ENCODE measurements at places on chromosomes 7 and 10. TPM values are rescaled to one million over a fixed set of nuclear protein-coding genes. Genes with fewer than 3 reads are reported as not detected.

The NEUROG3 gene
- total RNA-seq, result not detected

DNA sequence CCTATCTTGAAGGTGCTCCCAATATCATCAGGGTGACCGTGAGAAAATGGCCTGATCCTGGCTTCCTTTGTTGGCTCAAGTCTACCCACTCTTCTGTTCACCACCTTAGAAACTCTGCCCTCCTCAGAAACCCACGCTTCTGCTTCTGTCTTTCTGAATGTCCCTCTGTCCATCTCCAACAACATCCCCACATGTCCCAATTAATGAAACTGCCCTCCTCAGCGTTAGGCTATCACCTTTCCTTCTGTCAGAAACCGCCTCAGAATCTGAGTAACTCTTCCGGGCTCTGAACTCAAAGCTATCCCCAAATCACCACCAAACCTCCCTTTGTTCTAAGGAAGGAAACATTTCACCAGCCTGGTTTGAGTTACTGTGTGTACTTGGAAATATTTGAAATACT is 315.8 kb upstream of the ZNF32 start:
- peak; percentile 12 for DNase-seq

DNA sequence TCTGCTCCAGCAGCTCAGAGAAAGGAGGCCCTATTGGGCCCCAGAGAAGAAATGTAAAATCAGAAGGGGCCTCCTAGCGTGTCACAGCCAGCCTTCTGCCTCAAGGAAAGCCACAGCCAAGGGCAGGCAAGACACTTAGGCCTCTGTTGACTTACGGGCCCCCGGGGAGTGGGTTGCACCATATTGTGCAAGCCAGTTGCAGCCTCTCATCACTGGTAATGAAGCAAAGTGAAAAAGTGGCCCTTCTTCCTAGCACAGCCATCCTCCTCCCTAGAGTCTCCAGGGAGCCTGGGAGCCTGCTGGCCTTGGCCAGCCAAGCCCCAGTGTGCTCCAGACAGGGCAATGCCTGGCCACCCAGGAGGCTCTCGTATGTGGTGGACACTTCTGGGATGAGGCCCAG is 56.2 kb upstream of the GDF10 start:
- DNase-seq, result peak; percentile 32

The SEMA3C gene
- 0.09 TPM for total RNA-seq

DNA sequence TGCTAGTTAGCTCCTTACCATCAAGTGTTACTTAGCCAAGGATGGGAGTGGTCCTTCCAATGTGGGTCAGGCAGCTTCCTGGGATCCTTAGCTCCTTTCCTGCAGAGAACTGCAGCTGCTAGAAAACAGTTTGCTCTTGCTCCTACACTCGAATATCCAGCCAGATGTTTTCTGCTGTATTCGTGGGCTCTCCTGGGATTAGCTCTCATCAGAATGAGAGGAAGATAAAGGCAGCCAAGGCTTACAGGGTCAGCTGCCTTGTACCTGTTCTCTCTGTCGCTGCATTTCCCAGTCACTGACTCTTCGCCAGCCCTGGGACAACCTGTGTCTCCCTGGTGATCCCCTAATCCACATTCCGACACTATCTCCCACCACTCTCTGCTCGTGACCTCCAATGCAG is 29.0 kb downstream of the NEUROD6 start:
- peak; percentile 78 for DNase-seq

The DKK1 gene
- 9.9 TPM for total RNA-seq

The C10orf67 gene
- not detected for total RNA-seq

The AP1S1 gene
- 45.4 TPM for total RNA-seq

GRCh38 chr7:155183655-155184054 is 113.5 kb downstream of the HTR5A start:
- peak; percentile 1 for DNase-seq

DNA sequence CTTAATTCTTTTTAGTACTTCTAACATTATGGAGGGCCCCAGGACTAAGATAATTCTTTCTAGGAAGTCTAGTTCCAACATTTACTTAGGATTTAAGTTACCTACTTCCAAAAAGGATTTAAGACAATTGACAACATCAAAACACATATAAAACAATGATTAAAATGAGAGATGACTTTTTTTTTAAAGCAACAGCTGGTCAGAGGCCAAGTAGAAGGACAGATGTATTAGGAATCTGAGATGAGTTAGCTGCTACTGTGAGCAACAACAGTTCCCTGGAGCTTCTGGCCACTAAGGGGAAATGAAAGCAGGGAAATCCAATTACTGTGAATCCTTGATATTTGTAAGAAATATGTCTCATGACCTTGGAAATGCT is 222.3 kb downstream of the PHTF2 start:
- DNase-seq, result no peak

DNA sequence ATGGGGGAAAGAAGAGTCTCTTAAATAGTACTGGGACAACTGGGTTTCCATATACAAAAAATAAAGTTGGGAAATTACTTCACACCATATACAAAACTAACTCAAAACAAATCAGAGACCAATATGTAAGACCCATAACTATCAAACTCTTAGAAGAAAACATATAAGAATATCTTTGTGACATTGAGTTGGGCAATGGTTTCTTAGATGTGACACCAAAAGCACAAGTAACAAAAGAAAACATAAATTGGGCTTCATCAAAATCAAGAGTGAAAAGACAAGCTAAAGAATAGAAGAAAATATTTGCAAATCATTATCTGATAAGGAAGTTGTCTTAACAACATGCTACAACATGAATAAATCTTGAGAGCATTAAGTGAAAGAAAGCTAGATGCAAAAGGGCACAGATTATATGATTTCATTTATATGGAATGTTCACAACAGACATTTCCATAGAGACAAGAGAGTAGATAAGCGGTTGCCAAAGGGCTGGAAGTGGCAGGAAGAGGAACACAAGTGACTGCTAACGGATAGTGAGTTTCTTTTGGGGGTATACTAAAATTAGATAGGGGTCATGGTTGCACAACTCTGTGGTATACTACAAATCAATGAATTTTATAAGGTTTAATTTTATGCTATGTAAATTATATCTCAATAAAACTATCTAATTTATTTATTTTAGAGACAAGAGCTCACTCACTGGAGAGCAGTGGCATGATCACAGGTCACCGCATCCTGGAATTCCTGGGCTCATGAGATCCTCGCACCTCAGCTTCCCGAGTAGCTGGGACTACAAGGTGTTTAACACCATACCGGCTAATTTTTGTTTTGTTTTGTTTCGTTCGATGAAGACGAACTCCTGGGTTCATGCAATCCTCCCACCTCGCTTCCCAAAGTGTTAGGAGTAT is 35.4 kb downstream of the JMJD1C start:
- peak; percentile 70 for DNase-seq

DNA sequence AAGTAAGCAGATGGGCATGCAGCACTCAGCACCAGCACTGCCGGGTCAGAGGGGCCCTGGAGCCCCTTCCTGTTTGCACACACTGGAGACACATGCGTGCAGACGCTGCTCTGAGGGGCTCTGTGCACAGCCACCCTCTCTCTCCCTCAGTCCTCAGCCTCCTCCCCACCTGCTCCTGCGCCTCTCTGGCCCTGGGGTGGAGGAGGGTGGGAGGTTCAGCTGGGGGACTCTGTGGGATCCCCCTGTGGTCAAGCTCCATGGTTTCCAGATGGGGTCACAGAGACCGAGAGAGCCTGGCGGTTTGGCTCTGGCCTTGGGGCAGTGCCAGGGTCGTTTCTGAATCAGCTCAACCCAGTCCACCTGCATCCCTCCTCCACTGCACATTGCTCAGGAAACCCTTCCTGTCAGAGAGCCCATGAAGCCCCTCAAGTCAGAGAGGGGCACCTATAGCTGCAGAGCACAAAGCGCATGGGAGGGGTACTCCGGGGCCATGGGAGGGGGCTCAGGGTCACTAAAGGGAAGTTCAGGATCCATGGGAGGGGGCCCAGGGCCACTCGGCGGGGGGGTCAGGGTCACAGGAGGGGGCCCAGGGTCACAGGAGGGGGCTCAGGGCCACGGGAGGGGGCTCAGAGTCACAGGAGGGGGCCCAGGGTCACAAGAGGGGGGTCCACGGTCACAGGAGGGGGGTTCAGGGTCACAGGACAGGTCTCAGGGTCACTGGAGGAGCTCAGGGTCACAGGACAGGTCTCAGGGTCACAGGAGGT is 161.7 kb downstream of the ADARB2 start:
- no peak for DNase-seq
